ENCODE measurements at places on chromosomes 2 and 18.

DNA sequence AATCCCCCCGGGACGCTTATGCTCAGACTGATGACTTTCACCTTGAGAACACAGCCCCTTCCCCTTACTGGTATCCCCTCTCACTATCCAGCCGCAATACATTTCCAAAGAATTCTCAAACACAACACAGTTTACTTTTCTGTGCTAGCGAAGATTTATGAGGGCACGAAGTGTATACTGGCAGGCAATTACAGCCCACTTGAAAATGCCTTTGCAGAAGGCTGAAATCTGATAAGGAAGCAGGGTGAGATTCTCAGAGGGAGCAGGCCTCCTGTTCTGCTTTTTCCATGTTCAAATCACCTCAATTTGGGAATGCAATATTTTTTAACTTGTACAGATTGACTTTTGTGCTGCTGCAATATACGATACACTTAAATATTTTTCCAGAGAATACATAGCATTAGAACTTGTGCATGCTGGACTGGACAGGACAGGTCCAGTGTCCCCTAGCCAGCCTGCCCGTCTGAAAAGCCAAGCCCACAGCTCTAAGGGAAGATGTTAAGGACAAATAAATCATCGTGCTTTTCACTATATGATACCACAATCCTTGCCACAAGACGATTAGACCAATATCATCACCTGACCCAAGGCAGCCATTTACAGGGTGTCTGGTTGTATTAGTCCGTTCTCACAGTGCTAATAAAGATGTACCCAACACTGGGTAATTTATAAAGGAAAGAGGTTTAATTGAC lies 262.1 kb downstream of the EPHA4 start:
- DNase-seq, result no peak

GRCh38 chr18:13227910-13228309 lies 9.3 kb downstream of the LDLRAD4 start:
- no peak for DNase-seq

DNA sequence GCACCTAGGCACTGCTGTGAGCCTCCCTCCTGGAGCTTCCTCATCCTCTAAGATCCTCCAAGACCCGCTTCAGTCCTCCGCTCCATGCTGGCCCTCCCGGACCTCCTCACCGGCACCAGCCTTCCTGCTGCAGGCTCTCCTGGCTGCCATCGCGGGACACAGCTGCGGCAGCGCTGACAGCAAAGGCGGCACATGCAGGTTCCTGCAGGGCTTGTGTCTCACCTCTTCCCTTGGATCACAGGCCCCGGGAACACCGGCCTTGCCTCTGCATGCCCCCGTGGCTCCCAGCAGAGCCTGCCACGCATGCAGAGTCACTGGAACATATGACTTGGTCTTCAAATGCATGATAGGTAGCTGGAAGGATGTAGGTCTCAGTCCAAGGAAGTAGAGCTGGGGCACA lies 67.2 kb downstream of the PTGR3 start:
- DNase-seq, result no peak

GRCh38 chr2:177573120-177573519 lies 180.5 kb downstream of the AGPS start:
- DNase-seq, result no peak

GRCh38 chr2:9135822-9136558 lies 70.6 kb upstream of the ASAP2 start:
- DNase-seq, result no peak

GRCh38 chr2:195414537-195415100 lies 242.4 kb upstream of the SLC39A10 start:
- DNase-seq, result no peak

- no peak for DNase-seq
Observed at GRCh38 chr2:128473175-128474035, 154.7 kb upstream of the HS6ST1 start.

DNA sequence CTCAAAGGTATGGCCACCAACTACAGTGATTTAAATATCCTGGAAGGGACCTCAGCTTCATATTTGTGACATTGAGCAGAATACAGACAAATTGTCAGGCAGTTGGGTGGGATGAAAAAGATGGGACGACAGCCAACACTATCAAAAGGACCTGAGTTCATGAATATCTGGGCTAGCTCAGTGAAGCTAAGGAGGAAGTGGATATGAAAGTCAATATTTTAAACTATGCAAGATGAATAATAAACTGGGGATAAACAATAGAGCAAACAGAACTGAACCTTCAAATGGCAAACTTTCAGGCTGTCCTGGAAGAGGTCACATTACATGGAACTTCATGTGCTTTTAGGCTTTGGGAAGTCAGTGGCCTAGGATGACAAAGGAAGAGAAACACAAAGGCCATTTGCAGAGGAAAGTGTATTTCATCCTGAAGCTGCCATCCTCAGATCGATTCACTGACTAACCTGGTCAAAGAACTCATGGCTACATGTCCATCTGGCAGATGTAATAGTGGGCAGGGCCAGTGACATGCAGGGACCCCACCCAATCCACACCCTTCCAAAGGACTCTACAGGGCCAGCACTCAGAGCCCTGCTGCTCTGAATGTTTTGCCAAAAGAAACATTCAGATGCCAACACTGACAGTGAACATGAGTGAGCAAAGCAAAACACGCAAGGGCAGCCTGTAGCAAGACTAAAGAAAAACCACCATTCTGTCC lies 175.7 kb downstream of the ETAA1 start:
- no peak for DNase-seq

Data from SW 1271 (cell line).